ENCODE measurements at places on chromosomes 6 and 20.

GRCh38 chr6:42136508-42137193 is 5.8 kb downstream of the C6orf132 start:
- DNase-seq, result no peak

DNA sequence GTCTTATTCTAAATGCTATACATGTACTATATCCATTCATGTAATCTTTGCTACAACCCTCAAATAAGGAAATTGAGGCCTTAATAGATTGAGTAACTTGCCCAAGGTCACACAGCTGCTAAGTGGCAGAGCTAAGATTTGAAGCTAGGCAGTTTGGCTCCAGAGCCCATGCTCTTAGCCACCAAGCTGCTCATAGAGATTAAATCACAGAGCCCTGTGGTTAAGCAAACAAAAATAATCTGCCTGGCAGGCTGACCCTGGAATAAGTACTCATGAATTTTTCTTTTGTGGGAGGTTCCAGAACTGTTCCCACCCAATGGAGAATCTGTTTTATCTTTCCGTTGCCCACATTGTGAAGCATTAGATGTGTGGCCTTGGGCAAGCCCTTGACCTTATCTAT is 7.4 kb downstream of the AAR2 start:
- no peak for DNase-seq

DNA sequence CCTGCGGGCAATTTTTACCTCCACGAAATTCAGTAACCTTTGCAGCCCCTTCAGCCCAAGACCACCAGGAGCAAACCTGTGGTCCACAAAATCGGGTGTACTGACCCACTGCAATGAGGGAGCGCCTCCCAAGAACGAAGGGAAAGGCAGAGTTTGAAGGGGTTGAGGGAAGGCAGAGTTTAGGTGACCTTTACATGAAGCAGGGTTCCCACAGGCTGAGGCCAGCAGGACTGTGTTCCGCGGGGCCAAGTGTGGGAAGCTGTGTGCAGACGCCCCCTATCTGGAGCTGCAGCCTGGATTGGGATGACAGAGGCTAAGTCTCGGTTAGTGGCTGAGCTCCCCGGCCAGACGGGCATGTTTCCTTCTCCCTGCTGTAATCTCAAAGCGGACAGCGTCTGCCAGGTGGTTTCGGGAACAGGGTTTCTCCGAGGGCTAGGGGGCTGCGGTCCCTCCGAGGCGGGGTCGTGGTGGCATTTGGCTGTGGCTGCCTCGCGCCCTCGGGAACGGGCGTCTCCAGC is 826 bp upstream of the PYGB start:
- peak; percentile 52 for DNase-seq

GRCh38 chr6:2970753-2971419 is 481 bp downstream of the SERPINB6 start:
- no peak for DNase-seq

DNA sequence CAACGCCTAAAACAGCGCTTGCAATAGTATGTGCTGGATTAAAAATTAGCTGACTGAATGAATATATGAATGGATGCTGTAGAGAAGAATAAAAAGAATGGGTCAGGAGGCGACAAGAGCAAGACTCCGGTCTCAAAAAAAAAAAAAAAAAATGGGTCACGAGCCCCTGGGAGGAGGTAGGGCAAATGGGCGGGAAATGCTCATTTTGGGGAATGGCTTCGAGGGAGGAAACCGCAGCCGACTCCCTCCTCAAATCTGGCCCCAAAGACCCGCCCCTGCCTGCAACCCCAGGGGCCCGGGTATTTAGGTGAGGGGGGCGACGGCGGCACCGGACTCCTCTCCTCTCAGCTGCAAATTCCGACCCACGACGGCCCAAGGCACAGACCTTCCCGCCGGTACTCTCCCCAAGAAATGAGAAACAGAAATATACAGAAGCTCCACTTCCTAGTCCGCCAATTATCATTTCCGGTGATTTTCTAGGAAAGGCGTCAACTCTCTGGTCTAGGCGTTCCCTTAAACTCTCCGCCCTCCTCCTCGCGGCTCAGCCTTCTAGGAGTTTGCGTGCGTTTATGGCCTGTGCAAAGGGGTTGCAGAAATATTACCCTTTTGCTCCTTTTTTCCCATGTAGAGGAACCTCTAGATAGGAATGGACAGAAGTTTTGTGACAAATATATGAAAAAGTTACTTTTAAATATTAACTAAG is at the start of gene ZNF311:
ZNF311 (minus strand) TSS at position 133 of the 703 bp plus-strand sequence. CDS start 1,361 bp downstream, outside the sequence.
- DNase-seq, result no peak

- DNase-seq, result no peak
Observed at GRCh38 chr20:11329271-11329670, 588.4 kb upstream of the BTBD3 start.

DNA sequence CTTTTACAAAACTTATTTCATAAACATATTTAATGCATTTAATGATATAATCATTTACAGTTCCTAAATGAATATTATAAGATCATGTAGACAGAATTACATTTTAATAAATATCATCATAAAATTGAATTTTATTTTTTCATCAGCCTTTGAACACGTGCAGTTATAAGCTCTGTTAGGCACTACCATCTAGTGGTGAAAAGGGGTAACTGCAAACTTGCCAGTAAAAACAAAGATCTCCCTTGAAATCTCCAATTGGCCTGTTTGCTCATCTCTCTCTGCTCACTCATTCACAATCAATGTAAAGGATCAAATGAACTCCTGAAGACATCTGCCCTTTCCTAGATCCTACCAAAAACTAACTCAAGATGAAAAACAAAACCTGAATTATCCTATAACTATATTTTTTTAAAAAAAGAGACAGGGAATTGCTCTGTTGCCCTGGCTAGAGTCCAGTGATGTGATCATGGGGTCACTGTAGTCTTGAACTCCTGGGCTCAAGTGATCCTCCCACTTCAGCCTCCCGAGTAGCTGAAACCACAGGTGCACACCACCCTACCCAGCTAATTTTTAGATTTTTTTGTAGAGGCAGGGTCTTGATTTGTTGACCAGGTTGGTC is 31.7 kb downstream of the SAMHD1 start:
- DNase-seq, result peak; percentile 20

DNA sequence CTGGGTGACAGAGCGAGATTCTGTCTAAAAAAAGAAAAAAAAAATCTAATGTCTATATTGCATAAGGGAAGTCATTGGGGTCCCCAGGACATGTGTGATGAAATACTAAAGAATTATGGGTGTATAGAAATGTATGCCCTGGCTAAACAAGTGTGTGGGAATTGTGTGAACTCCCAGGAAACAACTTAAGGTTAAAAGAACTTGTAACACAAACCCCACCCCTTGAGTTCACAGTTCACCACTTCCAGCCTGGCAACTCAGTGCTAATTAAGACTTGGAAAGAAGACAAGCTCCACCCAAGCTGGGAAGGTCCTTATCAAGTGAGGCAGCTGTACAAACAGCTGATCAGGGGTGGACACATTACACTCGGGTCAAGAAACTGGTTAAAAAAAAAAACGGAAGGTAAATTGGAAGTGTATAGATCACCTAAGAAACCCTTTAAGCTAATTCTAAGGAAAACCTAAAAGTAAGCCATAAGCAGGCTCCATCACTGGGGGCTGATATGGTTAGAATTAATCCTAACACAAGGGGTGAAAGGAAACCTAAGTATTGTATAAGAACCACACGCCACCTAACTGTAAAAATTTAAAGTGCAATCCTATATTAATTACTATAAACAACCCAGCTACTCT is 25.2 kb downstream of the HLA-A start:
- DNase-seq, result peak; percentile 16

DNA sequence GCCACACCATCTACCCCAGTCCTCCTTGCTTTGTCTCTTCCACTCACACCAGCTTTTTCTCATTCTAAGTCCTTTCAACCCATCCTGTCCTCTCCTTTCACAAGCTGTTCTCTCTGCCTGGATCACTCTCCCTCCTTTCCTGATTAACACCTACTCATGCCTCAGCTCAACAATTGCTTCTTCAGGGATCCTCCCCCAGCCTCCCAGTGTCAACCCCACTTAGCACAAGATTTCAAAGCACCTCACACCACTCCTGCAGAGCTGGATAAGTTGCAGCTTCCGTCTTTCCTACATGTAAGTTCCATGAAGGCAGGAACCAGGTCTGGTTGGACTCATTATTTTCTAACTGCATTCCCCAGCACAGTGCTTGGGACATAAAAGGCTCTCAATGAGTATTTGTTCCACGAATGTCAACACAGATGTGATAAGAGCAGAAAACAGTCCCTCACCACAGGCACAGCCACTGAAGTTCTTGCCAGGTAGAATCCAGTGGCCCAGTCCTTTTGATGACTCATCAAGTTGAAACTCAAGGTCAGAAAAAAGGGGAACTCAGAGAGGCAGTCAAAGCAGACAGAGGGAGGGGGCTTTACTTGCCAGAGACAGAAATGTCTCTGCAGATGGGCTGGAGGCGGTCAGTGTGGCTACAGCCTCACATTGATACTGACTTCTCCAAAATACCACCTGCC is 193.4 kb upstream of the PRDM1 start:
- no peak for DNase-seq

DNA sequence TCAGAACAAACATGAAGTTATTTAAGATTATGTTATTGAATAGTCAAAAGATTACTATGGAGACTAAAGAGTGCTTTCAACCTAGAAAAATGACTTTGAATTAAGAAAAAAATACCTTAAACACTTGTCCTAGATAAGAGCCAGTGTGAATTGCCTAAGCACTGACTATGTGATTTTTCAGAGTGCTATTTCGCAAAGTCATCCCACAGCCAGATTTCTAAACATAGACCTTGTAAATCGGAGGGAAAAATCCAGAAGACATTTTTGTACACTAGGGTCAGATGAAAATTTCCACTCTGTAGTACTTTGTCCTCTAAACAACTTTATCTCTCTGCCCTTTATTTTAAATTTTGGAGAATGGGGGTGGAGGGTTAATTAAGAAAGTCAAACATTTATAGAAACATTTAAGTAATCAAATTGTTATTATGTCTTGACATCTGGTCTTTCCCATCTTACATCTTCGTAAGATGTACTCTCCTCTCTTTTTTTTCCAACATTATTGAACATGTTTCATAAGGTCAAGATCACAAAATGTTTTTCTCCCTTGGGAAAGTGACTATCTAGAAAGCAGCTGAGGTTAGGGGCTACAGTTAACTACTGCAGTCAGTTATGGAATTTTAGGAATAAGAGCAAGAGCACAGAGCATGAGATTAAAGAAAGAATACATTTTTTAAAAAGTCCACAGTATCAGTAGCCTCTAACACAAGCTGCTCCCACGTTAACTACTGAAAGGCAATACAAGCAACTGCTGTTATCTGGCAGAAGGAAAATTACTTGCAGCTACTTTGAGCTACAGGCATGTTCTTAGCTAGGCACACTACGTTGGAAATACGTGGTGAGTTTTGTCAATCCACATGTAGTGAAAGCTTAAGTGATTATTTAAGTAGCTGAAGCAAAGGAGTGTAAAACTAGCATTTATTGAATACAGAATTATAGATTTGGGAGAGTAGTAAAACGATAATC is 648.5 kb downstream of the HTR1B start:
- no peak for DNase-seq

DNA sequence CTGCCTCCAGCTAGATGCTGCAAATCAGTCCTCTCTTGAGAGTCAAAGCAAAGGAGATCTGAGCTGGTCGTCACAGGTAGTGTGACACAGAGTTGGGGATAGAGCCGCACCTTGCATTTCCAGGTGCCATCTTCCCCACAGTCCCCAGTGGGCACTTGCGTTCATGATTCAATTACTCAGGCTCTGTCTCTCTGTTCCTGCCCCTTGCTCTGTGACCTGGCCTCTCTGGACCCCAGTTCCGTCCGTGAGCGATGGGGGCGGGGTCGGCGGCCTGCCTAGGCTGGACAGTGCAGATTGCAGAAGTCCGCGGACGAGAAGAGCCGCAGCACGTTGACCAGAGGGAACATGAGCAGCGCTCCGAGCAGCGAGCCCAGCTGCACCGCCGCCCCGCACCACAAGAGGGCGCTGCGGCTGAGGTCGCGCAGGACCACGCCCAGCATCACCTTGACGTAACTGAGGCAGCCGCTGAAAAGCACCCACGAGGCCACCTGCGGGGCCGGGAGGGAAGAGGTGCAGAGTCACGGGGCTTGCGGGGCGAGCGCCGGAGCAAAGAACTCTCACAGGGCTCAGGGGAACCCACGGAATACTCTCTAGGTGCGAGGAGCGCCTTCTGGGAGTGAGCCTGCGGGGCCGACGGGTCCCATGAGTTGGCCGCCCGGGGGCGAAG is 7.4 kb downstream of the SLC52A3 start:
- no peak for DNase-seq

- peak; percentile 60 for DNase-seq
Observed at GRCh38 chr6:151325075-151326050, 66.0 kb downstream of the ZBTB2 start.

- DNase-seq, result no peak
Observed at GRCh38 chr6:41442800-41443501, 103.2 kb upstream of the FOXP4 start.

GRCh38 chr6:136317021-136317694 is 27.5 kb upstream of the BCLAF1 start:
- DNase-seq, result peak; percentile 50

GRCh38 chr6:89483111-89483720 is 50.3 kb downstream of the ANKRD6 start:
- no peak for DNase-seq

- DNase-seq, result no peak
Observed at GRCh38 chr6:144264270-144265060, 20.7 kb upstream of the UTRN start.

Data from NCI-H2171 (cell line).